Hippocampal formation (tissue), 2 donors: ENCODE measurements at places on chromosomes 13 and 19.

- DNase-seq = no peak
Measured at GRCh38 chr19:47176071-47176626, 45.5 kb downstream of the SAE1 start.

DNA sequence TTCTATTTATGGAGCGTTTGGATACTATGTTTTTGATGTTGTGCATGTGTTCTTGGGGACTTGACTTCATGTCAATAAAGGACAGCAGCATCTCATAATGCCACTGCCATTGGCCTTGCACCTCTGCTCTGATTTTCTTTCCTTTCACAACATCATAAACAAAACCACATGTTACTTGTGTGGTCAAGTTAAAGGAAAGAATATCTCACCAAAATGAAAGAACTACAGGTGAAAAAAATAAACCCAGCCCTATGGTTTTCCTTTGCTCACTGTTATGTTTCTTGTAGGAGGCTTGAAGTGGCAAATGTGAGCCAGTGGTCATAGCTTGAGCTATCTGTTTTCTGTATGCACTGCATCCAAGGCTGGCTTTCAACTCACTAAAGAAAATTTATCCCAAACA, 240.4 kb downstream of the KCNRG start:
- no peak for DNase-seq

DNA sequence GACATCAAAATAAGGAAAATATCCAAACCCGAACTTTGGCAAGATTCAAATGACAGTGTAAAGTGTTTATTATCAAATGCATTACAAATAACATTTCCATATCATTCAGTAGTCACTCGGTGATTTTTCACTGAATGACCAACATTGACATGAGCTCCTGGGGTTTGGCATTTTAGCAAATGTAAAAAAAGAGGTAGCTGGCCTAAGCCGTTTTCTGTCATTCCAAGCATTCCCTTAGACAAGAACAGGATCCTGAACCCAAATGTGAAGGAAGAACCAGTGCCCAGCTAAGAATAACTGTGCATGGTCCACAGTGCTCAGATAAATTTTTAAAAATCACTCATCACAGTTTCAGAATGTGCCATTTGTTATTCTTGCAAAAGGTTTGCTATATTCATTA, 327.9 kb downstream of the GPC6 start:
- no peak for DNase-seq

DNA sequence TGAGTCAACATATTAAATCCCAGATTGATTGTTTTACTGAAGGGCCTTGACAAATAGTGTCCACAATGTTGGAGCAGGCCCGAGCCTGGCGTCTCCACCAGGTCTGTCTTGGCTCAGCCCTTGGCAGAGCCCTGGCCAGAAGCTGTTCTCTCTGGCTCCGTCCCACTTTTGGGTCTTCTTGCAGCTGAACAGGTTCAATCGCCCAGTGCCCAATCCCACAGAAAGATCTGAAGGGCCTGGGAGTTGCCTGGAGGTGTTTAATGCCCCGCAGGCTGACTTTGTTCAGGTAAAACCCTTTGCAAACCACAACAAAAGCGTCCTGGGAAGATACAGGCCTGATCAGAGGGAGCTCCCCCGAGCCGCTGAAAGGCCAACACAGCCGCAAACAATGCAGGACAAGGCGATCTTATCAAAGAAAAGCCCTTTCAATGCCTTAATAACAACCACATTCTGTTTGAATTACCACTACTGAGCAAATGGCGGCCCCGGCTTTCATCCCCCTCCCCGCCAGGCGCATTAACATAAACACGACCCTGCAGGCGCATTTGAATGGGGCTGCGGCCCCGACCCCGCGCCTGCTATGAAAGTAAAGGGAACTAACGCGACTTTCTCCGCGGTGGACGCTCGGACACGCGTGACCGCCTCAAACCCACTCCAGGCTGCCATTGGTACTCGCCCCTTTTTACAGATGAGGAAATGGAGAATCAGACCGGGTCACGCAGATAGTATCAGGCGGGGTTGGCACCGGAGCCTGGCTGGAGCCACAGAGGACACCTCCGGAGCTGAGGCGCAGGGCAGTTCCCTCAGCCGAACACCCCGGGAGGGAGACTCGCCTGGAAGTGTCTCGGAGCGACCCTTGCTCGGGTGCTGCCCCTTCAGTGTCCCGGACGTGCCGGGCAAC, 3.1 kb downstream of the CDX2 start:
- no peak for DNase-seq

DNA sequence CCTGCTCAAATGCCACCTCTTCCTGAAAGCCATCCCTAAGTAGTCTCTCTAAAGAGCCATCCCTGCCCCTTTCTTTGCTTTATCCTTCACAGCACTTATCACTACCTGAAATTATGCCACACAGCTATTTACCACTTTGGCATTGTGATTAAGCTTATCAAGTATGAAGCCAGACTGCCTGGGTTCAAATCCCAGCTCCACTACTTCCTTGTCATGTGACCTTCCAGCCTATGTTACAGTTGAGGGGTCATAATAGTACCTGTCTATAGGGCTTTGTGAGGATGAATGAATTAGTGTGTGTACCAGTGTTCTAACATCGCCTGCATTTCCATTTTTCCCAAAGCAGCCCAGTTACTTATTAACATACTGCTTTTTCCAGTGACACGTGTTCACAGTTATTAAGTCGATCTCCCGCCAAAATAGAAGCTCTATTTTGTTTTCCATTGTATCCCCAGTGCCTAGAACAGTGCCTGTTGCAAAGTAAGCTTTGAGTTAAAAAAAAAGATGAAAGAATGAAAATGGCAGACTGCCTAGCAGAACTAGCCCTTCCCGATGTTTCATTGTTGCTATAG, 32.8 kb downstream of the ZSWIM9 start:
- no peak for DNase-seq

DNA sequence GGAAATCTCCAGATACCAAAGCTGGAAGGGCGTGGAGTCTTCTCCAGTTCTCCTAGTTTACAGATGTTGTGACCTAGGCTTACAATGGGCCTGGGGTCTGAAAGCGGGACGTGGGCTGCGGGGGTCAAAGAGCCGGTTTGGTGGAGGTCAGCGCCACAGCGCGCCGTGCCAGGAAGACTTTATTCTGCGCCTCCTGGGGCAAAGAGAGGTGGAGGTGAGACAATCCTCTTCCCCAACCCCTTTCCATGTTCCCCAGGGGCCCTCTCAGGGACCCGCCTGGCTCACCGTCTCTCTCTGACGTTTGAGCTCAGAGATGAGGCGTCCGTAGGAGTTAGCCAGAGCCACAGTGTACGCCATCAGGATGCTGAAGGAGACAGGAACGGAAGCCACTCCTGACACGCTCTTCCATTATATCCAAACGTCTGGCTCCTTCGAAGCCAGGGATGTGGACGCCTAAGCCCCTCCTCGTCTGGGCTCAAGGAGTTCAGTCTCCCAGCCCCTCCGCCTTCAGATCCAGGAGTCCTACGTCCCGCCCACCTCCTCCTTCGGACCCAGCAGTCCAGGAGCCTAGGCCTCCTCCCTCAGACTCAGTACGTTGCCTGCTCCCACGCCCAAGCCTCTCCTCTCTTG, 776 bp upstream of the LENG1 start:
- DNase-seq = no peak

- no peak for DNase-seq
Measured at GRCh38 chr13:43495732-43496131, 291.0 kb downstream of the ENOX1 start.

- no peak for DNase-seq
Measured at GRCh38 chr19:33612928-33613619, 8.7 kb upstream of the CHST8 start.

GRCh38 chr13:98285852-98286594, 109.0 kb upstream of the RNF113B start:
- DNase-seq = no peak

- DNase-seq = no peak
Measured at GRCh38 chr13:95660981-95661581, 15.9 kb upstream of the DNAJC3 start.

- DNase-seq = peak; percentile 39
Measured at GRCh38 chr13:109785141-109785891, 1.1 kb downstream of the IRS2 start.
